Activated CD4-positive, alpha-beta memory T cell treated with anti-CD3 and anti-CD28 coated beads, Interleukin-2, amount 10 ng/mL, durations not matched to agents 7 days and 5 days (primary cell): ENCODE measurements at places on chromosomes 7 and 10.

- peaks cover 6% of the 10 kb centered on the region for H3K4me1 ChIP-seq
- no peak for DNase-seq
- H3K27ac ChIP-seq, result no peak overlapping the region
Observed at GRCh38 chr7:375901-376305, 85.9 kb downstream of the FOXL3 start.

DNA sequence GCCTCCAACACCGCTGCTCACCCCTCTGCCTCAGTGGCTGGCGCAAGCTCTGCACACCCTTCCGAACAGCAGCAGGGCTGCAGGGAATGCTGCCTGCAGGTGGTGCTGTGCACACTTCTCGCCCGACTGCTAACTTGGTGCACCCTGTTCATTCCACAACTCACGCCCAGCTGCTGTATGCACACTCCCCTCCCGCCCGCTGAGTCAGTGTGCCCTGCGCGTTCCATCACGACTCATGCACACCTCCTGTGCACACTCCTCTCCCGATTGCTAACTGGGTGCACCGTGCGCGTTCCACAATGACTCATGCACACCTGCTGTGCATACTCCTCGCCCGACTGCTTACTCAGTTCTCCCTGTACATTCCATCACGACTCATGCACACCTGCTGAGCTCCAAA, 21.5 kb downstream of the ADARB2 start:
- peaks cover 9% of the 10 kb centered on the region for H3K27me3 ChIP-seq
- H3K27ac ChIP-seq, result no peak overlapping the region
- no peak overlapping the region for H3K4me3 ChIP-seq
- no peak for DNase-seq
- no peaks in the 10 kb centered on the region for H3K36me3 ChIP-seq
- H3K4me1 ChIP-seq, result no peaks in the 10 kb centered on the region

- DNase-seq, result no peak
- no peaks in the 10 kb centered on the region for H3K4me1 ChIP-seq
- H3K27me3 ChIP-seq, result peaks cover 13% of the 10 kb centered on the region
- H3K4me3 ChIP-seq, result no peak overlapping the region
Observed at GRCh38 chr10:78623578-78624215, 445.1 kb upstream of the ZMIZ1 start.

GRCh38 chr7:52747817-52748216, 287.6 kb upstream of the POM121L12 start:
- H3K27me3 ChIP-seq, result no peaks in the 10 kb centered on the region
- H3K4me3 ChIP-seq, result no peak overlapping the region
- no peaks in the 10 kb centered on the region for H3K36me3 ChIP-seq

GRCh38 chr7:129550693-129551360, 48.5 kb downstream of the SMKR1 start:
- H3K4me1 ChIP-seq, result peaks cover 5% of the 10 kb centered on the region
- no peaks in the 10 kb centered on the region for H3K36me3 ChIP-seq
- no peak overlapping the region for H3K4me3 ChIP-seq
- no peak for DNase-seq

GRCh38 chr7:99357701-99358490, 16.6 kb upstream of the ARPC1B start:
- peaks cover 46% of the 10 kb centered on the region for H3K36me3 ChIP-seq
- no peaks in the 10 kb centered on the region for H3K4me1 ChIP-seq
- no peak for DNase-seq
- no peak overlapping the region for H3K4me3 ChIP-seq
- H3K27me3 ChIP-seq, result no peaks in the 10 kb centered on the region
- H3K27ac ChIP-seq, result no peak overlapping the region

DNA sequence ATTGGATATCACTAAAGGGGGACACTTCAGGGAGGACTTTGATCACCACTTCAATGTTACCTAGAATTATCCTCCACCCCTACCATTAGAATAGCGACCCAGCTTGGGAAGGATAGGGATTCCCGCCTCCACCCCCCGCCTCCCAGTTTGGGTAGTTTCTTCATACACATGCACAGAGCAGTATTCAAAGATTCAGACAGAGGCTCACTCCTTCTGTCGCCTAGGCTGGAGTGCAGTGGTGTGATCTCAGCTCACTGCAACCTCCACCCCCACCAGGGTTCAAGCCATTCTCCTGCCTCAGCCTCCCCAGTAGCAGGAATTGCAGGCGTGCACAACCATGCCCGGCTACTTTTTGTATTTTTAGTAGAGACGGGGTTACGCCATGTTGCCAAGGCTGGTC, 1166.1 kb downstream of the TYW1 start:
- no peak overlapping the region for H3K27ac ChIP-seq
- H3K4me1 ChIP-seq, result no peaks in the 10 kb centered on the region
- no peak for DNase-seq
- no peak overlapping the region for H3K4me3 ChIP-seq
- H3K27me3 ChIP-seq, result no peaks in the 10 kb centered on the region

GRCh38 chr7:90211391-90212148, at the start of gene STEAP2:
STEAP2 (plus strand) TSS chr7:90211740; CDS start chr7:90225083, 13,343 bp downstream.
- peaks cover 35% of the 10 kb centered on the region for H3K27me3 ChIP-seq
- peak within 1 kb of the TSS; percentile 13 for H3K4me3 ChIP-seq
- no peak within 1 kb of the TSS for H3K27ac ChIP-seq
- no peaks in the 10 kb centered on the region for H3K36me3 ChIP-seq
- peak; percentile 18 for DNase-seq

- no peaks in the 10 kb centered on the region for H3K4me1 ChIP-seq
- no peak overlapping the region for H3K27ac ChIP-seq
- peaks cover 17% of the 10 kb centered on the region for H3K27me3 ChIP-seq
- DNase-seq, result no peak
- no peak overlapping the region for H3K4me3 ChIP-seq
Observed at GRCh38 chr7:28395831-28396230, 16.5 kb upstream of the CREB5 start.

DNA sequence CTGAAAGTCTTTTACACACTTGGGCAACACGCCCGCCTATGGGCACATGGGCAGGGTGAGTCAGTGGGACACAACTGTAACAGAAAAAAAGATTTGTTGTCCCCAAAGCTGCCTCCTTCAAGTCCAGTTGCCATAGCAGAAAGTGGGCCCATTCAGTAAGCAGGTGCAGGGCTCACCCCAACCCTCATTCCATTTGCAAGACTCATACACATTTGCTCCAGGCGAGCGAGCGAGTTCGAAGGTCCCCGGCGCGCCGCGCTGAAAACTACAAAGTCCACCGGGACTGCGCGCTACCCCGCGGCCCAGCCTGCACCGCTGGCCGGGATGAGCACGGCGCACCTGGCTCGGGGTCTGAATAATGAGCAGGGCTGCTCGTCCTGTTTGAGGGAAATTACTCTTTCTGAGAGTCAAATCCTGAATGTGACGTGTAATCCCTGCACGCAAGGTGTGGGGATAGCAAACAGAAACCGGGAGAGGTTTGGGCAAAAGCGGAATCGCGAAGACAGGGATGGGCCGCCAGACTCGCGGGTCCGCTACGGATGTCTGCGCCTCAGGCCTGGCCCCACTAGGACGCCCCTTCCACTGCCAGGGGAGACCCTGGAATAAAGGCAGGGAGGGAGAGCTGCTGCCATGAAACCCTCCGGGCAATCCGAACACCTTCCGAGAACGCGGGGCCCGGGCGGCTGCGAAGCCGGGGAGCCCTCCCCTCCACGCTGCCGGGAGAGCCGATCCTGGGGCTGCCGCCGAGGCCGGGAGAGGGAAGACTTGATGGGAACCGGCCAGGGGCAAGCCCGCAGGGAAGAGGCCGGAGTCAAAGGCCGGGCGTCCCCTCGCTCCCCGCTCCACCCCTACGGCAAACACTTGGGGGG, 982 bp downstream of the COBL start:
- H3K27ac ChIP-seq, result no peak overlapping the region
- peaks cover 4% of the 10 kb centered on the region for H3K4me1 ChIP-seq
- peaks cover 52% of the 10 kb centered on the region for H3K27me3 ChIP-seq
- no peak overlapping the region for H3K4me3 ChIP-seq
- no peak for DNase-seq

- DNase-seq, result no peak
- H3K36me3 ChIP-seq, result peaks cover 76% of the 10 kb centered on the region
- peaks cover 21% of the 10 kb centered on the region for H3K4me1 ChIP-seq
- no peak overlapping the region for H3K4me3 ChIP-seq
- H3K27me3 ChIP-seq, result no peaks in the 10 kb centered on the region
Observed at GRCh38 chr10:91974960-91975359, 51.4 kb downstream of the BTAF1 start.

GRCh38 chr7:120987280-120987679, 1.2 kb upstream of the CPED1 start:
- no peaks in the 10 kb centered on the region for H3K36me3 ChIP-seq
- H3K4me1 ChIP-seq, result peaks cover 30% of the 10 kb centered on the region
- peaks cover 47% of the 10 kb centered on the region for H3K27me3 ChIP-seq
- no peak for DNase-seq
- H3K4me3 ChIP-seq, result no peak overlapping the region

DNA sequence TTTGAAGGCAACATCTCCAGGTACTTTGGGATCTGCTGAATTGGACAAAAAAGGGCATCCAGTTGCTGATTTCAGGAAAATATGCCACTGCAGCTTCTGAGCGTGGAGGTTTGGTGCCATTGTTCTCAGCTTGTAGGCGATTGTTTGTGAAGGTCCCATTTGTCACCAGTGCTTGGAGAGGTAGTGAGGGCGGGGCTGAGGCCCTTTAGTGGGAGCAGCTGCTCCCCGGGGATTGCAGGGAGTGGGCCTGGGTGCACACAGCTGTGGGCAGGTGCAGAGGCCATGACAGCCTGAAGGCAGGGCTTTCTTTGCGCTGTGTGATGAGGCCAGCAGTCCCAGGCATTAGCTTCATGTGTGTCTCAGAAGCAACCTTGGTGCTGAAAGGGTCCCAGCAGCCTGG, 3.9 kb downstream of the FAM20C start:
- no peaks in the 10 kb centered on the region for H3K36me3 ChIP-seq
- no peak for DNase-seq
- H3K4me1 ChIP-seq, result peaks cover 2% of the 10 kb centered on the region
- no peak overlapping the region for H3K27ac ChIP-seq

- no peaks in the 10 kb centered on the region for H3K36me3 ChIP-seq
- no peaks in the 10 kb centered on the region for H3K27me3 ChIP-seq
- no peak overlapping the region for H3K27ac ChIP-seq
- no peaks in the 10 kb centered on the region for H3K4me1 ChIP-seq
- no peak for DNase-seq
Observed at GRCh38 chr10:102948786-102949185, 30.7 kb downstream of the CNNM2 start.

DNA sequence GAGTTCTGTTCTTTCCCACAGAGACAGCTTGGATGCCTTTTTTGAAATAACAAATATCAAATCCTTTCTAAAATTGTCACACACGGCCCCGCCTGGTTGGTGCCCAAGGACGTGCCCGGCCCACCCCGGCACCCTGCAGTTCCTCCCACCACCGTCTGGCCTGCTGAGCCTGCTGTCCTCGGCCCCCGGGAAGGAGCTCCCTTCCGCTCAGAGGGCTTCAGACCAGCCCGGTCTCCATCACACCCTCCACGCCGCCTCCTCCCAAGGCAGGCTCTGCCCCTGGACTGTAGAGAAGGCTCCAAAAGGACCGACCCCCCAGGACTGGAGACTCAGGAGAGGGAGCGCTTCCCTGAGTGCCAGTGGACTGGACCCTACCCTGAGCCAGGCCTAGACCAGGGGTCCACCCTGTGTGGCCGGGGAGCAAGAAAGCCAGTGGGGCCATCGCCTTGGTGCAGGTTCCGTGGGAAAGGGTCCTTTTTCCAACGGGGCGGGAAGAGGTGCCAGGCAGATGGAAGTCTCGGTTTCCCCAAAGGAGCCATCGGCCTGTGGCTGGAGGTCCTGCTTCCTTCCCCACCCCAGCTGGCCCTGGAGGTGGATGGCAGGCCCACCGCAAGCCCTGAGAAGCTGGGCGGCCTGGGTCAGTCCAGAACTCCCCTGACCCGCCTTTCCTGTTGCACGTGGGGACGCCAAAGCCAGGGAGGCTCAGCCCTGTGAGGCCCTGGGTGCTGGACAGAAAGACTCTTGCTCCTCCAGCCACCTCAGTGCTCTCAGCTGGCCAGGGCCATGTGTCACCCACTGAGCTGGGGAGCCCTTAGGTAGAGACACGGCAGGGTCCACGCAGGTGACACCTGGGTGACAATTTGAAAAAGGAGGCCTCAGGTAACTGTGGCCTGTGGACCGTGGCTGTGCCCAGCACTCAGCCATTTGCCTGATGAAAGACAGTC, 69.8 kb downstream of the PWWP2B start:
- H3K36me3 ChIP-seq, result no peaks in the 10 kb centered on the region
- no peaks in the 10 kb centered on the region for H3K4me1 ChIP-seq
- no peak for DNase-seq
- no peak overlapping the region for H3K27ac ChIP-seq
- peaks cover 5% of the 10 kb centered on the region for H3K27me3 ChIP-seq

- H3K4me1 ChIP-seq, result peaks cover 42% of the 10 kb centered on the region
- no peaks in the 10 kb centered on the region for H3K36me3 ChIP-seq
- no peak overlapping the region for H3K4me3 ChIP-seq
- H3K27me3 ChIP-seq, result no peaks in the 10 kb centered on the region
Observed at GRCh38 chr10:110370006-110370405, 65.3 kb upstream of the SMNDC1 start.

- H3K27ac ChIP-seq, result no peak overlapping the region
- no peak for DNase-seq
- no peaks in the 10 kb centered on the region for H3K27me3 ChIP-seq
- peaks cover 41% of the 10 kb centered on the region for H3K4me1 ChIP-seq
- peaks cover 20% of the 10 kb centered on the region for H3K36me3 ChIP-seq
Observed at GRCh38 chr10:74011017-74011416, 13.1 kb downstream of the VCL start.

DNA sequence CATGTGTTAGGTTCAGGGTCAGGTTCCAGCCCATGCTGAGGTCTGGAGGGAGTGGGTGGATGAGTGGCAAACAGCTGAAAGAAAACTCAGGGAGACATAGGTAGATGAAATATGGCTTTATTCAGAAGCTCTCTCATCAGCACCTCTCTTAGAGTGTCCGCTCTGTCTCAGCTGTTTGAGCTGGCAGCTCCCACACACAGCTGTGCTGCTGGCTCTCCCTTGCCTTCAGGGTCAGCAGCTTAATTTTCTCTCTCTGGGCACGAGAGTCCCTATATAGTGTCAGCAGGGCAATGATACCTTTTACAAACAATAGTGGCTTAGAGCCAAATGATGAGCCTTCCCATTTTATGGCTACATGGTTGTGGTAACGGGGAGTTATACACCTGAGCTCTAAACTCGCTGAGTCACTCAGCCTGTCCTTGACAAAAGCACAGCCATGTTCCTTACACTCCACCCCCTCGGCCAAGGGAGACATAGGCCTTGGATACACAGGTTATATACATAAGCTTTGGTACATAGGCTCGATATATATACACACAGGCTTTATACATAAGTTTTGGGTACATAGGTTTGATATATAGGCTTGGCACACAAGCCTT, 10.4 kb downstream of the RNF133 start:
- H3K27ac ChIP-seq, result no peak overlapping the region
- no peak overlapping the region for H3K4me3 ChIP-seq
- no peaks in the 10 kb centered on the region for H3K36me3 ChIP-seq
- no peaks in the 10 kb centered on the region for H3K27me3 ChIP-seq
